ENCODE measurements at places on chromosomes 2 and 18.

- DNase-seq = no peak
Observed at GRCh38 chr2:26759845-26760244, 4.2 kb upstream of the SLC35F6 start.

DNA sequence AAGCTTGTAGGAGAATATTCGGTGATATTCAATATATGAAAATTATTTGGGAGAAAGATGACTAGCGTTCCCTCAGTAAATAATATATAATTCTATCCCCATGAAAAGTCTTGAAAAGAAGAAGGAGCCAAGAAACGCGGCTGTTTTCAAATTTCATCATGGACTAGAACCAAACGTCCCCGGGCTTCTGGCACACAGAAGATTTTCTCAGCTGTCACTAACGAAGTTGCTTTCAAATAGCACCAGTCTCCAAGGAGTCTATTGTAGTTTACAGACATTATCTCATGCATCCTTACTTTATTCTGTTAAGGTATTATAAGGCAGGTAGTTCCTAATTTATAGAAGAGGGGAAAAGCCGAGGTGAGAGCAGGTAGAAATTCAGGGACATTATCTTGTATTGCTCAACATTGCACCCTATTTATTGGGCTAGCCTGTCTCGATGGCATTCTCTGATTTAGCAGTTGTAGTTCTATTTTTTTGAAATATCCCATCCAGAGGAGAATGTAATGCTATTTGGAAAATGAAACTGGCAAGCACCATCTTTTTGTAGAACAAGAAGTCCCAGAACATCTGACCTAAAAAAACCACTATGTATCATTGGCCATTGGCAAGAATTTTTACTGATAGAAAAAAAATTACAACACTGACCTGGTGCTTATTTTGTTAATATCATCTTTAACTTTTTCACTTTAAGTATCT lies 198.1 kb upstream of the RASGRP3 start:
- no peak for DNase-seq

GRCh38 chr2:119250718-119251290 lies 27.2 kb downstream of the STEAP3 start:
- DNase-seq = no peak

GRCh38 chr2:205290299-205290698 lies 392.0 kb upstream of the NRP2 start:
- no peak for DNase-seq

DNA sequence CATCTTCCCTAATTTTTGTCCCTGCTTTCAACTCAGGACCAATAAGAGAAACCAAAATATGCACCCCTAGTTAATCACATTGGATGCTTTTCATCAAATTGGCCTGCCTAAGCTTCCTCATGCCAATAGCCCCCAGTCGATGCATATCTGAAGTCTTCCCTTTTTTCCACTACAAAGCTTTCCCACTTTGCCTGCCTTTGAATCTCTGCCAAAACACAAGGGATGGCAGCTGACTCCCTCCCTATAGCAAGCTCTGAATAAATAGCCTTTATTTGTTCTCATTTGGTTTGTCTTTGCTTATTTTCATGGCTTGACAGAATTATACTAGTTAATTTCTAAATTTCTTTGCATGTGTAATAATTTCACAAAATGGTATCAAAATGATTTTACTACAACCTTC lies 621.2 kb downstream of the MBD2 start:
- DNase-seq = no peak
